Stimulated activated CD8-positive, alpha-beta memory T cell treated with anti-CD3 and anti-CD28 coated beads, Interleukin-4, amount 100 ng/mL, for 24 hours (primary cell): ENCODE measurements at places on chromosomes 6 and 20.

DNA sequence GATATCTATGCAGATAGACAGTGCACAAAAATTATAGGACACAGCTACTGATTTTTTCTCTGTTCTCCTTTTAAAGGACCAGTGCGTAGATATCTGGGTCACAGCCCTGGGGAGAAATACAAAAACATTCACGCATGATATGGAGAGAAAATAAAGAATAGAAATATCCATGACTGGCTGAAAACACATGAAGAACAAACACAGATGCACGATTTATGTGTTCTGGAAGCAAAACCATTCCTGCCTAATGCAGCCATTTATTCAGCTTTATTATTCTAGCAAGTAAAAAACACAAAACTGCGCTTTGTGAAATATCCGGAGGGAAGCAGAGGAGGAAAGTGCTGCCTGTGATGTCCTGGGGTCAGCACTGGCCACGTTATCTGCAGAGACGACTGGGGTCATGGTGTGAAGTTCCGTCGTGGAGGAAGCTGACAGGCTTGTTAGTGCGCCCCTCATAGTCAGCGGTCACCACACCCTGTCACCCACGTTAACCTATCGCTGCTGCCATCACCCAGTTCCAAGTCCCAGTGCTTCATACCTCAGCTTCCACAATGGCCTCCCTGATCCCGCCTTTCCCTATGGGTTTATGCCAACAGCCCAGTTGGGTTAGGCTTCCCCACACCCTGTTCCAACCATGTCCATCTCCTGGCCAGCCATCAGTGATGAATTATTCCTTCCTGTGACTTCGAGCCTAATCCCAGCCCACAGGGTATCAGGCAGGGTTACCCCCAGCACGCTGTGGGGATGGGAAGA is 86.6 kb upstream of the RPS6KA2 start:
- no peak for DNase-seq

GRCh38 chr6:1872649-1873131 is 263.0 kb downstream of the FOXC1 start:
- no peak for DNase-seq

DNA sequence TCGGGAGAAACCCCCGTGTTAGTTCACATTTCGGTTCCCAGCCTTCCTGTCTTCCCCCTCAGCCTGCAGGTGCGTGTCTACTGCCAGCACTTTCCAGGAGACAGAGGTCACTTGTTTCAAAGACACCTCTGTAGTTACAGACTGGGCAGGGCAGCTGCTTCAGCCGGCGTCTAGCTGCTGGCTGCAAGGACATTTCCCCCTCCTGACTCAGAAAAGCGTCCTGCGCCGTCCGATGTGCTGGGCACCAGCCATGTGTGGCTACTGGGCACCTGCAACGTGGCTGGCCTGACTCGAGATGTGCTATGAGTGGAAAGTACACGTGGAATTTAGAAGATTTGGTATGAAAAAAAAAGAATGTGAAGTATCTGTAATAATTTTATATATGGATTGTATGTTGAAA is 37.6 kb downstream of the RRBP1 start:
- no peak for DNase-seq

DNA sequence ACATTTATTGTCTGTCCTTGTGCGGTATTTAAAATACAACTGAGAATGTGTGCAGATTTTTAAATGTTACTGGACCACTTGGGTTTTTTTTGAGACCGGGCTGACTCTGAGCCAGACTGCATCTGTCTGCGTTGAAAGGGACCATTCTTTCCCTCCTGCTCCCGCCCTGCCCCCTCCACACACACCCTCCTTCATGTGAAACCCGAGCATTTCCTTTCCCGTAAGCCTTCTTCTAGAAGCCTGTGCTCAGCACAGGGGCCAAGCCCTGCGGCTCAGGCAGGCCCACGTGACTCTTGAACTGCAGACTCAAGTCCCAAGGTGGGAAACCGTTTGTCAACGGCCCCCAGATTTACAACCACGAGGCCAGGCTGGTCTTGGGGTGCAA is 82.7 kb upstream of the FOXC1 start:
- DNase-seq, result no peak

- no peak for DNase-seq
Observed at GRCh38 chr20:15937179-15937578, 636.1 kb downstream of the KIF16B start.

DNA sequence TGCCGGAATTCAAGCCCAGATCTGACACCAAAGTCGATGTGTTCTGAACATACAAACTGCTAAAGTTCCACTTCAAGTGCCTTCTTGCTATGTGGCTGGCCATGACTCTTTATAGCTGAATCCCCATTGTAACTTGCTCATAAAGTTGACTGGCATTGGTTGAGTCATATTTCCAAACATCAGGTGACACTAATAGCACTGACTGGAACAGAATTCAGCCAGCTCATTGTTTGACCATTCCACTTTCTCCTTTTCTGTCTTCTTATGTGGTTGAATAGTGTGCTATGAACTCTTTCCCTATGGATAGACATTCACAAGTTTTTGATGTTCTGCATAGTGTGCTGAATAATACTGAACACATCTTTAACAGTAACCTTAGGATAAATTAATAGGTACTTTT is 266.2 kb upstream of the ZFP64 start:
- DNase-seq, result no peak

GRCh38 chr6:168078175-168078942 is 653 bp downstream of the FRMD1 start:
- DNase-seq, result no peak

DNA sequence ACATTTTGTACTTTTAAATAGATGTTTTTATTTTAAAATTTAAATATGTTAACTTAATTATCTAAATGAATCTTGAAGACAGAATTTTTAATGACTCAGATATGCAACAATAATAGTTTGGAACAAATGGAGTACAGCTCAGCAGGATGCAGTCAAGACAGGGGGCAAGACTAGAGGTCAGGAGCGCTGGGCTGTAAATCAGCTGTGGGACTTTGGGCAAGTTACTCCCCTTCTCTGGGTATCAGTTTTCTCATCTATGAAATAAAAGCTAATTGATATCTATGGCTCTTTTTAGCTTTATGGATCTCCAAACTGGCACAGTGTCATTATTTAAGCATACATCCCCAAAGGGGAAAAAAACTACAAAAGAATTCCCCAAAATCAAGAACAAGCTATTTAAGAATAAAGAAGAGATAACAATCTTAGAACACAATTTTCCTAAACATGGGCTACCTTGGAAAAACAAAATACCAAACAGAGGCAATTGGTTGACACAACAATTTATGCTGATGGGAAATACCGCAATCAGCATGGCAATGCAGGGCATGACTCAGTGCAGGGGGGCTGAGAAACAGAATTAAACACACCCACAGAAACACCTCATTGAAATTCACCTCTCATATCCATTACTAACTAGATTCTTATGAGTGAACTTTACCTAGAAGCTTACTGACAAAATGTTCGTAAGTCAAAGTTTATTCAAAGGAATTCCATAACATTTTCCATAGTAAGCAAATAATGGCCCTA is 188.2 kb downstream of the SIM1 start:
- DNase-seq, result no peak

DNA sequence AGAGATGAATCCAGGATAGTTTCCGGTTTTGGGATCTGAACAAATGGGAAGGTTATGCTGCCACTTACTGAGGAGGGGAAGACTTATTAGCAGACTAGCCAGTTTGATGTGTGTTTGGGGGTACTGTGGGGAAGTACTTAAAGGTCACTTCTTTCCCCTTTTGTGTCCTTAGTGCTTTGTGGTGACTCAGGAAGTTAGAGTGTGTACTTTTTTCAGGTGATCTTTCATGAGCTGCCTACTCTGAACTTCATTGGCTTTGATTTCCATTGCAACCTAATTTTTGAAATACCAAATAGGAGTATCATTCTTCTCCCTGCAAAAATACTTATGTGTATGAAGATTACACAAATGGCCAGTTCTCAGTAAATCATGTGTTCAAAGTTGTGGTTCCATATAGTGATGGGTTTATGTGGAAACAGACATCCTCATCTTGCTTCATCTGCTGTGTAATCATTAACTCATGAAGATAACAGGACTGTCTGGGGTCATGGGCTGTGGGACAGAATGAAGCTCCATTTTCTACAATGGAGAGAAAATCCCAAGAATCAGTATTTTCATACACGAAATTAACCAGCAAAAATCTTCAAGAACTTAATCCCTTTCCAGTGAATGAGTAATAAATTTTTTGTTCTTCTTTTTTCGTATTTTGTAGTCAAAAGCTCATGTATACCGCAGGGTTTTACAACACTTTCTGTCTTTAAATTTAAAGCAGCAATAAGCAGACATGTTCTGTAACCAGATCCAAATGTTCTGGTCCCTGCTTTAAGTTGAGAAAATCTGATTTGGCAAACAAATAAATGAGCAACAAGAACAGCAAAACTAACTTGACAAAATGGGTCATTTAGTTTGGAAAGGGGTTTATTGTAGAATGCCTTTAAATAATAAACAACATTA is 272.2 kb upstream of the FLRT3 start:
- no peak for DNase-seq

- DNase-seq, result no peak
Observed at GRCh38 chr20:50409495-50409894, 100.7 kb upstream of the PTPN1 start.

- no peak for DNase-seq
Observed at GRCh38 chr20:12040261-12040660, 122.6 kb downstream of the BTBD3 start.

DNA sequence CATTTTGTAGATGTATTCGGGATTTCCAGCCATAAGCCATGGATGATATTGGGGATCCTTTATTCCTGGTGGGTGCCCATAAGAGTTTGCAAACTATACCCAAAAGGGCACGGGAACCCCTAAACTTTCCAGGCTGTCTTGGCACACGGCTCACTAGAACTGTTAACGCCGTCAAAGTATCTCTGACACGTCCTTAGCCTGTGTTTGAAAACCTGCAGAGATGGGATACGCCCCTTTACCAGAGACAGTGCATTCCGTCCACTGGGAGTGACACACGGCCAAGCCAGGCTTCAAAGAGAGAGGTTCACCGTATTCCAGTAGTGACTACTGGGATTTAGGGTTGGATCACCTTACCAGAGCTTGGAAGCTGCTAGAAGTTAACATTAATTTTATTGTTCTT is 95.0 kb downstream of the THBS2 start:
- no peak for DNase-seq

- no peak for DNase-seq
Observed at GRCh38 chr20:37521061-37521771, at the start of gene NNAT. TSS of gene NNAT (plus strand) at chr20:37521250. CDS start at chr20:37521332, 82 bp downstream.

DNA sequence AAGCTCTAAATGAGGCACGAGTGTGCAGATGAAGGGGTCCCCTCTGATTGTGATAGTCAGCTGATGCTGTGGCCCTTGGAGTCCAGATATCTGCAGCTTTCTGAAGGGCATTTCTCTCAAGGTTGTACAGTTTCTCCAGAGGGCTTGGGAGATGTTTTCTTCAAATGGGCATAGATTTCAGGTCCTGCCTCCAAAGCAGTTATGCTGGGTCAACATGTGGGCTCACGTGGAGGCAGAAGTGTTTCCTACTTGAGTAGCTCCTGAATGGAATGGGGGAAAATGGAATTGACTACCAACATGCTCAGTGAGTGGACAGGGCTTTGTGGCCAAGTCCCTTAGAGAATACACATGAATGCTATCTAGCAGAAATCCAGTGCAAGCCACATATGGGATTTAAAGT is 360.7 kb downstream of the SAMD5 start:
- no peak for DNase-seq

DNA sequence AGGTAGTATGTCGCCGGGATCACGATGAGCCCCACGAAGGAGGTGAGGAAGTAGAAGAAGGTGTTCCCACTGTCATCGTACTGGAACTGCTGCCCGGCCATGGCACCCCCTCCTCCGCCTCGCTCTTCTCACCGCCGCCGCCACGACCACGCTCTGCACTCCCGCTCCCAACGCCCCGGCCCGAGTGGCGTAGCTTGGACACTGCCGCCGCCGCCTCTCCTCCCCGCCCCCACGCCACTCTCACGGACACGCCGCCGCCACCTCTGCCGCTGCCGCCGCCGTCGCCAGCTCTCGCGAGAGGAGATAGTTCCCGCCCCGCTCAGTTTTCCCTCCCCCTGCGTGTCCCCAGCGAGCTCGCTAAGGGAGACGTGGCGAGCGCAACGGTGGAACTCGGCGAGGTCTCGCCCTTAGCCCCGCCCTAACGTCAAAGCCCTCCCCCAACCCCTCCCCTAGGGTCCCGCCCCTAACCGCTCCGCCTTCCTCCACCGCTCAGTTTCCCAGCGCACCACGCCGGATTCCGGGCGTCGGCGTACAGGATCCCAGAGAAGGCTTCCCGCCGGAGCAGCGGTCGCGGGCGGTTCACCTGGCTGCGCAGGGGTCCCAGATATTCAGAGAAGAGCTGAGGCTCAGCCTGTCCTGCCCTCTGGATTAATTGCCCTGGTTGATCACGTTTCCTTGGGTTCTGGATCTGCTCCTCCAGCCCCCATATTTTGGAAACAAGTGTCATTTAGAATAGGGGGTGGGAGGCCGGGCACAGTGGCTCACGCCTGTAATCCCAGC is at the start of gene SEC63:
Gene SEC63 (minus strand): TSS at position 300 of the 780 bp plus-strand sequence. CDS start 199 bp downstream, at position 101.
- peak; percentile 96 for DNase-seq
